ENCODE measurements at places on chromosomes 1 and 21.

DNA sequence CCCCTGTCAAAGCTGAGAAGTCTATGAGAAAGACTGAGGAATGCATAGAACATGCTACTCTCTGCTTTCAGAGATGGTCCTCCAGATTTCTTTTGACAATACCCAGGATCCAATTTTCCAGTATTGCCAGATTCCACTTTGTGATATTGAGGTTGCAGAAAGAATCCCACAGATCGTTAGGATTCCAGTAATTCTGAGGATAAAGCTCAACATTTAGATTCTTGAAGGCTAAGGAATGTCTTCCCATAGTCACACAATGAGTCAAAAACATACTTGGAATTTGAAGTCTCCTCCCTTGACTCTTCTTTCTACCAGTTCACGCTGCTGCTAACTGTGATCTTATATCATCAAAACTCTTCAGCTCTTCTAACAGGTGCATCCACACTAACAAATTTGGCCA is 57.1 kb downstream of the TNFSF18 start:
- no peak for DNase-seq

DNA sequence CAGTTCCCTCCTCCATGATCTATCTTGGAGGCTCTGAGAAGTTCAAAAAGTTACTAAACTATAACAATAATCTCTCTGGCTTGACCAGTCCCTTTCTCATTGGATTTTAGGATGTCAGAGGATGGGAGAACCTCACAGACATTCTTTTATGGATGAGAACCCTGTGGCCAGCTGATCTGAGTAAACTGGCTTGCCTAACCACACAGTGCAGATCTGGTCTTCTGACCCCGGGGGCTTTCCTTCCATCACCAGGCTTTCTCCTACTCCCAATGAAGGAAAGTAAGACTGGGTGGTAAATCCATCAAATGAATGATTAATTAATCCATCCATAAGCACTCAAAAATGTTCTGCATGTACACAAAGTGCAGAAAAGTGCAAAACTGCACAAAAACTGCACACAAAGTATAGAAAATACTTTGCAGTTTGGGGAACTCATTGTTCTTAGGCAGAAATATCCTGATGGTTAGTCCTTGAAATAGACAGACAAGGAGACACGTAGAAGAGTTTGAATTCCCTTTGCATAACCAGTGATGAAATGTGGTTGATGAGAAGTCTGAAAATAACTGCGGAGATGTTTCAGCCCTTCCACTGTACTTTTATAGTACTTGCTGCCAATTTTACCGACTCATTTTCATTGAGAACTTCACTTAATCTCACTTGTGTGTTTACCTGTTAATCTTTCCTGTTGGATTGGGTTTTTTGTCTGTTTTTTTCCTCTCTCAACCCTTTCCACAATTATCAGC is 2.5 kb upstream of the F3 start:
- DNase-seq: no peak

DNA sequence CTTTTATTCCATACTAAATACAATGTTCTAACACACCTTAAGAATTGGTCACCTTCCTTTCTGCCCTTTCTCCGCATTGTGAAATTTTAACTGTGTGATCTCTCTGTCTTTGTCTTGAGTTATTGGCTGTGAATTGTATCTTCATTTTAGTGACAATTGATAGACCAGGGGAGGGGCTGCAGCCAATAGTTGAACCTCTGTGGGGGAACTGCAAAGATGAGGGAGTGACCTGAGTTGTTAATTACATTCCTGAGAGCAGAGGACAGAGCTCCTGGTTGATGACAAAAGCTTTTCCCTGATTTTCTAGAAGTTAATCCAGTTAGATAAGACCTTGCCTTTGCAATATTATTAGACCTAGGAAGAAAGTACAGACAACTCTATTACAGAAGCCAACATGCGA is 1535.7 kb downstream of the BRINP3 start:
- no peak for DNase-seq

DNA sequence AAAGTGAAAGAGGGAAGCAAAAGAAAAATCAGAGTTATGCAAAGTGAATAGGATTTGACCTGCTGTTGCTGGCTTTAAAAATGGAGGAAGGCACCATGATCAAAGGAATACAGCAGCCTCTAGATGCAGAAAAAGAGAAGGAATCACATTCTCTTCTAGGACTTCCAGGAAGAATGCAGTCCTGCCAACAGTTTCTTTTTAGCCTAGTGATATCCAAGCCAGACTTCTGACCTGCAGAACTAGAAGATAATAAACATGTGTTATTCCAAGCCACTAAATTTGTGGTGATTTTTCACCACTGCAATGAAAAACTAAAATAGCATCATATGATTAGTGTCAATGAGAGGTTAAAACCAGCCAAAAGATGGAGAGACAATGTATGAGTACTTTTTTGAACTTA is 101.9 kb upstream of the ADAMTS5 start:
- DNase-seq: no peak

GRCh38 chr1:38991638-38992411 is 749 bp downstream of the AKIRIN1 start:
- DNase-seq: peak; percentile 19

DNA sequence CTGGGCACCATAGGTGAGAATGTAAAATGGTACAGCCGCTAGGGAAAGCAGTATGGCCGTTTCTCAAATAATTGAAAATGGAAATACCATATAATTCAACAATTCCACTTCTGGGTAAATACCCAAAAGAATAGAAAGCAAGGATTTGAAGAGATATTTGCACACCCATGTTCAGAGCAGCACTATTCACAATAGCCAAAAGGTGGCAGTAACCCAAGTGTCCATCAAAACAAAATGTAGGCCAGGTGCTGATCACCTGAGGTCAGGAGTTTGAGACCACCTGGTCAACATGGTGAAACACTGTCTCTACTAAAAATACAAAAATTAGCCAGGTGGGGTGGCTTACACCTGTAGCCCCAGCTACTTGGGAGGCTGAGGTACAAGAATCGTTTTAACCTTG is 62.1 kb downstream of the OLIG1 start:
- DNase-seq: no peak

- DNase-seq: no peak
Observed at GRCh38 chr1:3789421-3790300, 6.6 kb downstream of the LRRC47 start.

DNA sequence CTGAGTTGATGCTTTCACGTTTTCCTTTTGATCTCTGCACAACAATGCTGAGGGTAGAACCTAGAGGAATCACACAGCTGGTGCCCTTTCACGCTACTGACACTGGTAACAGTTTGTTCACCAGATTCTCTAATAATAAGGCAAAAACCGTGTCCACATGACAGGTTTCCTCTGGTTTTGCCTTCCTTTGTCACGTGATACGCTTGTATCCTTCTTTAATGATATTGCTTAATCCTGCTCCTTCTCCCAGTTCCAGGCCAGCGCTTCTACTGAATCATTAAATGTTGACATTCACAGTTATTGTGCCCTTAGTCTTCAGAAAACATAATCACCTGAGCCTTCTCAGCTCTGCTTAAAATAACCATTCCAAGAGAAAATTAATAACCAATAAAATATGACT is 978.2 kb upstream of the NCAM2 start:
- DNase-seq: no peak

GRCh38 chr1:71438626-71439025 is 357.8 kb upstream of the ZRANB2 start:
- no peak for DNase-seq

DNA sequence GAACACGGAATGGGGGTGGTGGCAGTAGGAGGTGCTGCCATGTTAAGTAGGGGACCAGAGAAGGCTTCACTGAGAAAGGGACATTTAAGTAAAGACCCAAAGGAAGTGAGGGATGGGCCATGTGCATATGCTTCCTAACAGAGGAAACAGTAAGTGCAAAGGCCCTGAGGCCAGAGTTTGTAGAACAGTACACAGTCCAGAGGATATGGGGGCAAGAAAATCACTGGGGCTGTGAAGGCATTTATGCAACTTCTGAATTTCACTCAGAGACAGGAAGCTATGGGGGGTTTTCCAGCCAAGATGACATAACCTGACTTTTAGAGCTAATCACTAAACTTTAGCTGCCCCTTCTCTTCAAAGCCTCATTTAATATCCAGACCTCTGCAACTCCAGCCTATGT is 202.5 kb upstream of the EDN2 start:
- DNase-seq: no peak

- no peak for DNase-seq
Observed at GRCh38 chr1:237745545-237745944, 145.2 kb downstream of the ZP4 start.

GRCh38 chr21:27315373-27315772 is 348.5 kb upstream of the ADAMTS5 start:
- DNase-seq: no peak

- DNase-seq: peak; percentile 31
Observed at GRCh38 chr1:224377676-224378006, 21.0 kb downstream of the CNIH4 start.

GRCh38 chr1:204520834-204521709 is 4.9 kb downstream of the MDM4 start:
- DNase-seq: peak; percentile 39

DNA sequence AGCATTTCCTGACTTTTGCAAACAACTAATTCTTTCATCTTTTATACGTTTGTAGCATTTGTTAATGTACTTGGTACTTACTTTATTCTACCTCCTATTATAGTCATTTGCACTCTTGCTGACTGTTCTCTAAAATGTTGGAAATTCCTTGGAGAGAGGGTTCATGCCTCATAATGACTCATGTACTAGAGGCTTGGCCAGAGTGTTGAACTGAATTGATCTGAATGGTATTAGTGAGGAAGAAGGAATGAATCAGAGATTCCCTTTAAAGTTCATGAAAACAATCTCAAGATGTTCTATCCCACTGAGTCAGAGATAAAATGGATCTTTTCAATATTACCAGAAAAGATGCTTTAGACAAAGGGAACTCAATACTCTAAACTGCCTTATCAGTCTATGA is 383.4 kb downstream of the SEC16B start:
- DNase-seq: no peak

DNA sequence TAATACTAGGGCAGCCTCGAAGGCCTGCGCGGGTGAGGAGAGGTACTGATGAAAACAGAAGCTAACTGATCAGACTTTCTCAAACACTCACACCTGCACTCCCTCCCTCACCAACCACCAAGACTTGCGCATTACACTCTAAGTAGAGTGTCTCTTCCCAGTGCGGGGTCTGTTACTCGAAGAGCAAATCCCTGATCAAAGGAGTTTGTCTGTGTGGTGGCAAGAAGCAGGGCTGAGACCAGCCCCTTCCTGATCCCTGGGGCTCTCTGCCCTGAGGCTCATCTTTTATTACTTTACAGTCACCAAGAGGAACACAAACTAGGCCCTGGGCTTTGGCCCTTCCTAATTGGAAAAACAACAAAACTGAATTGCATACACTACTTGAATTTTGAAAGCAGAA is 19.5 kb upstream of the TSNAX start:
- no peak for DNase-seq

GRCh38 chr1:117631359-117632160 is 25.7 kb downstream of the TENT5C start:
- DNase-seq: no peak

- DNase-seq: no peak
Observed at GRCh38 chr1:65090406-65090805, 57.6 kb upstream of the AK4 start.

DNA sequence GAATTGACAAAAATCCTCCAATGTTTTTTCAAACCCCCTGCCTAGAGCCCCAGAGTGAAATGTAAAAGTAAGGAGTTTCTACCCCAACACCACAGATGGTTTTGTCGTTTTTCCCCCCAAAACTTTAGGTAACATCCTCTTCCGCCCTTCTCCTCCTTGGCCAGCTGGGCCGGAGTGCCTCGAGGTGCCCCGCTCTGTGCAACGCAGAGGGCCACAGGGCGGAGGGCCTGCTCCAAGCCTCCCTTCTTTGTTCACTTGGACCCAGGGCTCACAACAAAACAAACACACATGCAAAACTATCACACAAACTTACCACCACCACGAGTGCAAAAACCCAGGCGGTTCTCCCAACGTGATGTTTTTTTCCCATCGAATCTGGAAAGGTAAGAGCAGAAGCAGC is 1.9 kb downstream of the SSBP3 start:
- DNase-seq: no peak

- DNase-seq: no peak
Observed at GRCh38 chr21:31545036-31545435, 114.5 kb upstream of the SOD1 start.

- DNase-seq: no peak
Observed at GRCh38 chr1:108779455-108779854, 33.0 kb downstream of the STXBP3 start.

DNA sequence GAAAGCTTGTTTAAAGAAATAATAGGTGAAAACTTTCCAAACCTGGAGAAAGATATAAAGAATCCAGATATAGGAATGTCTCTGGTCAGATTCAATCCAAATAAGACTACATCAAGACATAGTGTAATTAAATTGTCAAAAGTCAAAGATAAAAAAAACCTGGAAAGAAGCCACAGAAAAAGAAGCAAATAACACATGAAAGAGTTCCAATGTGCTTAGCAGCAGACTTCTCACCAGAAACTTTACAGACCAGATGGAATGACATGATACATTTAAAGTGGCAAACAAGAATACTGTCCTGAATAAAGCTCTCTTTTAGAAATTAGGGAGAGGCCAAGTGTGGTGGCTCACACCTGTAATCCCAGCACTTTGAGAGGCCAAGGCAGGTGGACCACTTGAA is 1039.9 kb downstream of the KCNT2 start:
- no peak for DNase-seq

GRCh38 chr1:43933386-43934100 is at the start of gene ARTN:
ARTN (plus strand) TSS chr1:43933801; CDS start chr1:43935657, 1,856 bp downstream.
- DNase-seq: no peak

- DNase-seq: no peak
Observed at GRCh38 chr21:45546636-45547544, 4.7 kb upstream of the SLC19A1 start.

GRCh38 chr1:41368366-41368765 is 7.1 kb downstream of the FOXO6 start:
- DNase-seq: no peak

- DNase-seq: no peak
Observed at GRCh38 chr21:14547834-14548513, 1.9 kb upstream of the SAMSN1 start.

GRCh38 chr1:168691541-168691940 is 37.5 kb downstream of the DPT start:
- DNase-seq: no peak

GRCh38 chr1:90198616-90199332 is 203.9 kb downstream of the ZNF326 start:
- DNase-seq: no peak

DNA sequence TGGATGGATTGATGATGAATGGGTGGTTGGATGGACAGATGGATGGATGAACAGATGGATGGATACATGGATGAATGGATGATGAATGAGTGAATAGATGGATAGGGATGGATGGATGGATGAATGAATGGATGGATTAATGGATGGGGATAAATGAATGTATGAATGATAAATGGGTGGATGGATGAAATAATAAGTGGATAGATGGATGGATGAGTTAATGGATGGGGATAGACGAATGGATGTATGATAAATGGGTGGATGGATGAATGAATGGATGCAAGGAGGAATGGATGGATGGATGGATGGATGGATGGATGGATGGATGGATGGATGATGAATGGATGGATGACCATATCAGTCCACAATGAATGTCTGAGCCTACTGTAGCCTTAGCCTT is 381.9 kb downstream of the SETD4 start:
- DNase-seq: no peak

GRCh38 chr1:158289811-158290210 is at the start of gene CD1C:
CD1C (plus strand) TSS chr1:158289923; CDS start chr1:158290065, 142 bp downstream.
- DNase-seq: no peak
